ENCODE measurements at places on chromosomes 4 and X. TPM values are rescaled to one million over a fixed set of nuclear protein-coding genes. Genes with fewer than 3 reads are reported as not detected.

SLC6A14 gene
- not detected for total RNA-seq

GPRIN3 gene
- total RNA-seq: 34.4 TPM

DNA sequence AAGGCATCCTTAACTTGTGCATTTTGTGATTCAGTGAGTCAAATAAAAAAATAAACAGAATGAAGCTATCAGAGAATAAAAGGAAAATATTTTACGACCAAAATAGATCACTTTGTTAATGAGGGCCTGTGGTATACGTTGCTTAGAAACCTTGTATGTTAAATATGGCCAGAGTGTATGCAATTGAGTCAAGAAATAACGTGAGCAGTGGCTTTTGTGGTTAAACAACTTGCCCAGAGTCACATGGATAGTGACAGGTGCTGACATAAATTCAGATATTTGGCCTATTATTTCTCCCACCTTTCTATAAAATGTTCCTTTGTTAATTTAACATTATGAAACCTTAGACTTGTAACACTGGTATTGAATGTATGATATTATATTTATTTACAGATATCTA lies 393.4 kb downstream of the PABPC4L start:
- DNase-seq: no peak

- DNase-seq: no peak
Measured at GRCh38 chr4:52036886-52037530, 1.1 kb downstream of the SGCB start.

DNA sequence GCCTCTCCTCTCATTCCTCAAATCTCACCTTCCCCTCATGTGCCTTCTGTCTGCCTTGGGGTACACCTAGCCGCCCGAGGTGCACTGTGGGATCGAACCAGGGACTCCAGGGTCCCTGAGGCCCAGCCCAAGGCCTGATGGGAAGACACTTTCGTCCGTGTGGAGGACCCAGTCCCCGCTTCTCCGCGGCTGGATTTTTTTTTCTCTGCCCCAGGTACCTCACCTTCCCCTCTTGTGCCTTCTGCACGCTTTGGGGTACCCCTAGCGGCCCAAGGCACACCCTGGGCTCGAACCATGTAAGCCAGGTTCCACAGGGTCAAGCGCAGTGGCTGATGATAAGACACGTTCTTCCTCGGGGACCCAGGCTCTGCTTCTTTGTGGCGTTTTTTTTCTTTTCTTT lies 530.7 kb downstream of the CWH43 start:
- no peak for DNase-seq

All from CD8-positive, alpha-beta T cell (primary cell).